Activated CD4-positive, alpha-beta T cell treated with anti-CD3 and anti-CD28 coated beads for 1 hour (primary cell): ENCODE measurements at places on chromosomes 7 and 10.

DNA sequence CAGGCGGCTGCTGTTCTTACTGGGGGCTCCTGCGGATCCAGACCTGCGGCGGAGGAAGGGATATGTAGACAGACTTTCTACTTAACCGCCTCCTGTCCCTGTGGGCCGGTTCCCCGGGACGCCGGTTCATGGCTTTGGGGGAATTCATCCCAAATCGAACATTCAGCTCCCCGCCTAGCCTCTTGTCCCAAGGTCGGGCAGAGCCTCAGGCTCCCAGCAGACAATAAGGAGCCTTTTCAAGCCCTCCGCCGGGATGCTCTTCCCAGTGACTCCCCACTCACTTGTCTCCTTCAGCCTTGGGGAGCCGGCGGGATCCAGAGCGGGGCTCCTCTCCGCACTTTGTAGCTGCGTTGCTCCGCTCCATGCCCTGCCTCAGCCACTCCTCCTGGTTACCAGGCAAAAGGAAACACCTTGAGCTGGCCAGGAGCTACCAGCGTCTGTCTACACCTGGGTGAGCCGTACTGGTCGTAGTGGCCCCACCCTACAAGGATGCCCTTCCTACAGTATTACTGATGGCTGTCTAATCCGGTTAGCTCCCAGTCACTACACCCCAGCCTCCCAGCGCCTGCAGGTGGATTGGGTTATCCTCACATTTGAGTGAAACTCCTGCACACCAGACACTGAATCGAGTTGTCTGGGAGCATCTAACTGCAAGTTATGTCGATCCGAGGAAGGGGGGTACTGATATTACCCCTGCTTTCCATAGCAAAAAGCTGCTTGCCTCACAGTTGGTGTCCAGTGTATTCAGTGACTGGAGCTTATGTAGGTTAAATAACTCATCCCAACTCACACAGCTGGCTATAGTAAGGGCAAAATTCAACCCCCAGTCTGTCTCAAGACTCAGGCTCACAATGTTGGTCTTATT lies at the start of gene C10orf95:
TSS of gene C10orf95 (minus strand) at position 439 of the 865 bp plus-strand sequence. CDS start 450 bp downstream, outside the sequence.
- no peak for DNase-seq

- no peak for DNase-seq
Measured at GRCh38 chr10:113176652-113177155, 226.7 kb downstream of the TCF7L2 start.

GRCh38 chr7:6256109-6256483 lies 16.3 kb downstream of the CYTH3 start:
- no peak for DNase-seq

DNA sequence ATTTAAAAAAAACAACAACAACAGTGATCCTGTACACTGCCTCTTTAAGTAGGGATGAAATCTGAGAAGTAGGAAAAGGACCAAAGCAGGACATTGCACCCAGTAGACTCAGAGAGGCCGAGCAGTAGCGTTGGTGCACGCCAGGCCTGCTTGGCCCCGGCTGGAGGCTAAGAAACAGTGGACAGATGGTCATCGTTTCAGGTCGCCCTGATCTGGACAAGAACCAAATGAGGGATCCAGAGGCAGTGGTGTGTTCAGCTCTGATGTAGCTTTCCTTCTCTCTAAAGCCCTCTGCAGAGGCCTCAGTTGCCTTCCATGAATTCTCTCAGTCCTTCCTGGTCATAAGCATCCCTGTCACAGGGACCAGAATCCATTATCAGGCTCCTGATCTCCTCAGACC lies 142.2 kb upstream of the CDCA7L start:
- DNase-seq = no peak

DNA sequence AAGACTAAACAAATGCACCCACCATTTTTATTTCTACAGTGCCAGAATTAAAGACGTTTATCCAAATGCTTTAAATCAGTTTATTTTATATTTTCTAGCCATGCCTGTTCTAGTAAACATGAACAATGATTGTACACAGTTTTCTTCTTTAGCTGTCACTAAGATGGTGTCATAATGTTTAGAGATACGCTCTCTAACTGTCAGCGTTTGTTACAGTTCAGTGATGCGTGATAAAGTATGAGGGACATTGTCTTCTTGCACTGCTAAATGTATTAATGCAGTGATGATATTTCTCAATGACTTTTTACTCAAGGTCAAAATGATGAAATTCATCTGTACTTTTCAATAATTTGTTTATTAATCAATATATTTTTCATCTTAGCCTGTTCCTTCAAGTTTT lies 513.6 kb downstream of the ATRNL1 start:
- DNase-seq = no peak

GRCh38 chr10:13016886-13017285 lies 15.4 kb upstream of the CCDC3 start:
- no peak for DNase-seq

- no peak for DNase-seq
Measured at GRCh38 chr7:15832996-15833395, 146.5 kb upstream of the MEOX2 start.

GRCh38 chr10:88243836-88244730 lies 339.0 kb downstream of the RNLS start:
- DNase-seq = no peak

- DNase-seq = no peak
Measured at GRCh38 chr7:131197920-131198615, 129.6 kb upstream of the MKLN1 start.

DNA sequence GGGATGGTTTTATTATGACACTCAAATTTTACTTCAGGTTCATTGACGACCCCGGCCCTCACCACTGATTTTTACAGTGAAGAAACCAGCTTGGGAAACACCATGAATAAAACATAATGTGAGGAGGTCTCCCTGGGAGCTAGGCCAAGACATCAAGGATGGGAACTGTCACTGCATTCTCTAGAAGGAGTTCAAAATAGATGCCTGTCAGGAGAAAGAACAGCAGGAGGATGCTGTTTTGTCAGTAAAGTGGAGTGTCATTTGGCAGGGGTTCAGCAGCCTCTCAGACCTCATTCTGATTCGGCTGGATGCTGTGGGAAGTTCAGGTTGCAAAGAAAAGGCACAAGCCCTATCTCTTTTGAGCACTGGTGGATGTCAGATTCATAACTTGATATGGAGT lies 360.3 kb upstream of the C7orf33 start:
- no peak for DNase-seq
